ENCODE measurements at places on chromosomes 2 and 18.

- DNase-seq = no peak
Measured at GRCh38 chr2:167191588-167191987, 303.3 kb downstream of the XIRP2 start.

- no peak for DNase-seq
Measured at GRCh38 chr18:71329114-71329513, 1040.3 kb downstream of the SOCS6 start.

DNA sequence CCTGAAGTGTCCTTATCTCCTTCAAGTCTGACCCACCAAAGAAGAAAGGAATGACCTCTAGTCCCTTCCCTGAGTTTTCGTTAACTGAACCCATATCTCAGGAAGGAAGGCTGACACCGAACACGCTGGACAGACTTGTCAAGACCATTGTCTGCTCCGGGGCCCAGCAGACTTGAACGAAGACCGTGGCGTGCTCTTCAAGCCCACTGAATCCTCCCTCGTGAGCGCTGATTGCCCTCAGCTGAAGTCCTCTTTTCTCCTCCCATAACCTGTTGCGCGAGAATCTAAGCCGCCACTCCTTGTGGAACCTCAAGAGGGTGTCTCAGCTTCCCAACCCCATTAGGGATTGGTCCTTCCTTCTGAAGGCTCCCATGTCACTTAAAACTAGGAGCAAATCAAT, 634 bp upstream of the CNDP1 start:
- no peak for DNase-seq

DNA sequence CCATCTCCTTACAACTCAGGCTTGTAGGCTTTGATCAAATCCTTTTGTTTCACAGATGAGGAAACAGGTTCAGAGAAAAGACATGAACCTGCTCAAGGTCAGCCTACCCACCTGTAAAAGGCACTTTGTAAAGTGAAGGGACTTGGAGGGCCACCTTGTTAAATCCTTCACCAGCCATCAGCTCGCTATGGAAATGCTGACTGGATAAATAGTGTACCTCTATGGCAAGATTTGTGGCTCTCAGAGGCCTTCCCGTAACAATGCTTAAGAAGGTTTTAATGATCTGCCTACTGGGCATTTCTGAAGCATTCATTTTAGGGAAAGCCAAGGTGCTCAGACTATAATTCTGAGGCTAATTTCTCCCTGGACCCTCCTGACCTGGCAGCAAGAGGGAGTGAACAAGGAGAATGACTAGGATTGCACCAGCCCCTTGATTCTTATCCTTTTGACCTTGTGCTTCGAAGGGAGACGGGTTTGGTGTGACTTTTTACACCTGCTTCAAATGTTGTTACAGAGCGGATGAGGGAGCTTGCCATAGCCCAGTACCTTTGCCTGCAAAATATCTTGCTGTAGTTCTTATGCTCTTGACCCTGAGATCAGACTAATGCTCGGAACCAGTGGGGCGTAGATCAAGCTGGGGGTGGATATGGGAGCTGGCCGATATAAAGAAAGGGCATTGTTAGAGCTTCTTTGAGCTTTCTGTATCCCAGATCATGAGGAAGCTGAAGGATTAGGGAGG, 90.9 kb upstream of the CXCR4 start:
- DNase-seq = no peak

DNA sequence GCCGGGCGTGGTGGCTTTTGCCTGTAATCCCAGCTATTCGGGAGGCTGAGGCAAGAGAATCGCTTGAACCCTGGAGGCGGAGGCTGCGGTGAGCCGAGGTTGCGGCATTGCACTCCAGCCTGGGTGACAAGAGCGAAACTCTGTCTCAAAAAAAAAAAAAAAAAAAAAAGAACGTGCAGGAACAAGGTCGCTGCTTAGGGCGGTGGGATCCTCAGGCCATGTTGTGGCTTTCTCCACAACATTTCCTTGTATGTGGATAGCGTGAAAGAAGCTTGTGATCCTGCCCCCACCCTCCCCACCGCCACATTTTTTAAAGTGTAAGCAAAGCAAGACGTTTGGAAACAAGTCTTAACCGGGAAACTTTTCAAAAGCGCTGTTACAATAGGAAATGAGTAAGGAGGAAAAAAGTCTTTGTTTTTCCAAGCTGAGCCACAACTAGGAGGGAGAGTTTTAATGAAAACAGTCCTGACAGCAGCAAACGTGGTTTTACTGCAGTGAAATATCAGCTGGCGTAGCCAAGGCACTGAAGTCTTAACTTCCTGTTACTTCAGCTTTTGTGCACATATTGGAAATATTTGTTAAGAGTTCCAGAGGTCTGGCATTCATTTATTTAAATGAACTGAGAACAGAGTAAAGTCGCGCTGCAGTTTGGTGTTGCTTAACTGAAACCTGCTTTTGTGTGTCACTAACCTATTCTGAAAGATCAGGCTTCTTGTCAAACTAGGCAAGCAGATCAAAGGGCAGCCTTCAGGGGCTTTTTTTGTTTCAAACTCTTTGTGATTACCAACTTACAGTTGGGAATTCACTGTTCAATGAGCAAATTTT, 3.8 kb downstream of the TGIF1 start:
- DNase-seq = peak; percentile 87

GRCh38 chr2:19360266-19360965, 2.0 kb upstream of the OSR1 start:
- DNase-seq = no peak

- DNase-seq = no peak
Measured at GRCh38 chr2:144277622-144278354, 242.1 kb downstream of the ZEB2 start.

DNA sequence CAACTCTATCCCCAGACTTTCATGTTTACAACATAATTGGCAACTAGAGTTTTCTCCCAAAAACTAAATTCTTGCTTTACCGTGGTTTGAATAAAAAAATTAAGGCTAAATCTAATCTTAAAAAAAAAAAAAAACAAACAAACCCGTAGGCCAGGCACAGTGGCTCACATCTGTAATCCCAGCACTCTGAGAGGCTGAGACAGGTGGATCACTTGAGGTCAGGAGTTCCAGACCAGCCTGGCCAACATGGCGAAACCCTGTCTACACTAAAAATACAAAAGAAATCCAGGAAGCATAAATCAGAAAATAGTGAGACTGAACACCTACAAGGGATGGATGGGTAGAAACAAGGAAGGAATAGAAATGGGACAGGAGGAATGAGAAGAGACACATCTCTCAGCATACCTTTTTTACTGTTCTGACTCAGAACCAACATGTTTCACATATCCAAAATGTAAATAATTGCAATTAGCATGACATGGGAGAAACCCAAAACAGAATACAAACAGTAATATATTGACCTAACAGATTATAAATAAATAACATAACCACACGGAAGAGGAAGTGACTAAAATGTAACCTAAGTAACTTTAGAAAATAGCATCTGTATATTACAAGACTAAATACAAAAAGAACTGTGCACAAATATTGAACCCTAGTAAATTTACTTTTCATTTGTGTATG, 17.5 kb downstream of the MGAT4A start:
- no peak for DNase-seq

DNA sequence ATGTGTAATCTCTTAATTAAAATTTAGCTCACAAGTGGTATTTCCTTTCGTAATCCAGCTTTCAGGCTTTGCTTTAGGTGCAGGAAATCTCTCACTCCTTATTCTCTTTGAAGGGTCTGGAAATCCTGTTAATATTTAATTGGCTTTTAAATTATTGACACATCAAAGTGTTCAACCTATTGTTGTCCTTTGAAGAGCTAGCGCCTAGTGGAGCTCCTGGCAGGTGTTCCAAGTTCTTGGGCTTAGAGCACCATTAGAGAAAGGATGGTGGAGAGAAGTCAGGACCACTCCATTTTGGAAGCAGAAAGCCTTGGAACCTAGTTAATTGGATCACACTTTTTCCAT, 92.4 kb downstream of the CABLES1 start:
- DNase-seq = no peak

Measured in suprapubic skin (tissue), 4 donors.